Caki2 (cell line): ENCODE measurements at places on chromosomes 1 and 21.
A peak's percentile ranks its signal among the peaks of the same experiment; 100 is the strongest.

- DNase-seq: no peak
Measured at GRCh38 chr1:2641381-2642130, 8.7 kb upstream of the MMEL1 start.

DNA sequence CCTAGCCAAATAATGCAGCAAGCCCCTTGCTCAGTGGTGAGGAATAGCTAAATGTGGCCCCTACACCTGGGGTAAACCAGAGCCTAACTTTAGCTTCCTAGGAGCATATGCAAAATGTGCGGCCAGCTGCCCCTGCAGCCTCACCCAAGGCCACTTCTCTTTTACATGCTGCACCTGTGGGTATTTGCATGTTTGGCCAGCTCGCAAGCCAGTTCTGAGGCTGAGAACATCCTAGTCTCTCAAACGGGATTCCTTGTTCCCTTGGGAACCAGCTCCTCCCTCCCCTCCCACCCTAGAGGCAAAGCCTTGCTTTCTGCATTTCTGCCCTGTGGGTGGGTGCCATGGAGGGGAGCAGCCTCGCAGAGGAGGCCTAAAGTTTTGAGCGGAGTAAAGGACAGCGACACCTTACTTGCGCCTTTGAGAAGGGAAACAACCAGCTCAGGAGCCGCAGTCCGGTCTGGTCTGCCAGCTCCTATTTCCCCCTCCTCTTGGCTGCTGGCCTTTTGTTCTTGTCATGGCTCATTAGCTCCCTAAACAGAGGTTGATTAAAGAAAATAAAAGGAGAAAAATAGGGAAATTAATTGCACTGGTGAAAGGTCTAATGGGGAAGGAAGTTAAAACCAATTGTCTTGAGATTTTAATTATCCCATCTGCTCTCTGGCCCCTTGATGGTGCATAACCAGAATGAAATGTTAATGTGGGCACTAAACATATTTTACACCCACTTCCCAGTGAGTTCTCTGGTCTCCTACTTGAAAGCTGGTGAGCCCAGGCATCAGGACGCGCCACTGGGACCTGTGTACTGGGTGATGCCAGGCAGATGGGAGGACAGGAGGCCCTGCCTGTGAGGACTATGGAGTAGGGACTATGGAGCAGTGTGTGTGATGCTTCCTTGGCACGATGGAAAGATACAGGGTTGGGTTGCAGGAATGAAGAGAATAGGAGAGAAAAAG, 68.7 kb downstream of the TEX35 start:
- no peak for DNase-seq

GRCh38 chr1:234611225-234611846, 1.4 kb upstream of the IRF2BP2 start:
- DNase-seq: peak; percentile 91

DNA sequence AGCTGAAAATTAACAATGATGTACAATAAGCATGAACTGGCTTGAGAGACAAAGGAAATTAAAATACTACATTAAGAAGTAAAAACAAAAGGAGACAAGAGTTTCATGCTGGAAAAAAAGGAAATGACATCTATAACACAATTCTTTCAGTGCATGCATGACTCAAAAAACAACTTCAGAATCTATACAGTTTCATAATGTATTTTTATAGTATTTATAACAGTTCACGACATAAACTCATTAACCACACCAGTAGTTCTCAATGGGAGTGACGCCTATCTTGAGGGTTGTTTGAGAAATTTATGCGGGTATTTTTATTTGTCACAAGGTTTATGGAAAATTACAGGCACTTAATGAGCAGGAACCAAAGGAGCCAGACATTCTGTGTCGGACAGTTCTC, 168.5 kb downstream of the SMYD3 start:
- DNase-seq: no peak

DNA sequence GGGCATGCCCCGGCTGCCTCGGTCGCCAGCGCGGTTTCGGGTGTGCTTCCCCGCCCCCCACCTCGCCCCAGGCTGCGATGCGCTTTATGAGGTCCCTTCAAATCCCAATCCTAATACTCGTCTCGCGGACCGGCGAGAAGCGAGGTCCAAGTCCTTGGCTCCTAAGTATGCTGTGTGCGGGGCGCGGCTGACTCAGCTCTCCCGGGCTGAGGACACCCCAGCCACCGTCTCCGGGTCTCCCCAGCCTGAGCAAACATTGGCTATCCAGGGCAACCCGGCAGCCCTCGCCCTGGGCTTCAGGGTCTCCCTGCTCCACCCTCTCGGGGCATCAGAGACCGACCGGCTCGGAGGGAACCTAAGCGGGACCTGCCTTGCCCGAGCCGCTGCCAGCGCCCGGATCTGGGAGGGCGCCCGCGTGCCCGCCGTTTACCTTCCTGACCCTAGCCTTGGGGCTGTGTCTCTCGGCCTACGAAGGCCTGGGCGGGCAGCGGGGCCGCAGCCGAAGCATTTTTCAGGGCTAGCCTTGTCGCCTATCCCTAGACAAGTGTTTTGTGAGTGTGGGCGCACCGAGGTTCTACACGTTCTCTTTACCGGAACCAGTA, 1.2 kb downstream of the ITPKB start:
- peak; percentile 12 for DNase-seq

DNA sequence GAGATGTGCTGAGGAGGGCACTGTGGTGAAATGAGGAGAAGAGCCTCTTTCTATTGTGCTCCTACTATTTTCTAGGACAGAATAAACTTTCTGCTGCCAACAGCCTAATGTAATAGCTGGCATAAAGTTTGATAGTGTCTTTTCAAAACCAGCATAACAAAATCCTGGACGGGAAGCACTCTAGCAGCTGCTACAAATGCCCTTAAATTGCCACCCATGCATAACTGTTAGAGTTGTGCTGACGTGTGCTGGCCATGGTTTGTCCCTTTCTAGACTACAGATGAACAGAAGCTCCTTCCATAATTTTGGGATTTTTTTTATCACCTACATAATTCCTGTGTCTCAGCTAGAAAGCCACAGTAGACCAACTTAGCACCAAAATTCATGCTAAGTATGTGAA, 88.5 kb upstream of the DEPDC1 start:
- no peak for DNase-seq

DNA sequence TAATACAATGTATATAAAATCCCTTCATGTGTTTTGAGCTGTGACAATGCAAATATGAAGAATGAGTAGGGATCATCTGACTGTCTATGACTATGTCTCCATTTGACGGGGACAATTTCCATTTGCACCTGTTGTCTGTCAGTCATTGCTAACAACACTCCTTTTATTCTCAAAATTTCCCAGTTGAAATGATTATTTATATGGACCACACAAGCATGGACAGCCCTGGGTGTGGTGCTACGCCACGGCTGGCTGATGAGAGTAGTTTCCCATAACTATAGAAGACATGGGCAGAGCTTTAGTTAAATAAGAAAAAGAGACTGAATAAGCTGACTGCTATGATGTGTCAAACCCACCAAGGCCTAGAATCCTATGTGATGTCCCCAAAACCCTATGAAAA, 135.8 kb downstream of the MAP3K21 start:
- no peak for DNase-seq

DNA sequence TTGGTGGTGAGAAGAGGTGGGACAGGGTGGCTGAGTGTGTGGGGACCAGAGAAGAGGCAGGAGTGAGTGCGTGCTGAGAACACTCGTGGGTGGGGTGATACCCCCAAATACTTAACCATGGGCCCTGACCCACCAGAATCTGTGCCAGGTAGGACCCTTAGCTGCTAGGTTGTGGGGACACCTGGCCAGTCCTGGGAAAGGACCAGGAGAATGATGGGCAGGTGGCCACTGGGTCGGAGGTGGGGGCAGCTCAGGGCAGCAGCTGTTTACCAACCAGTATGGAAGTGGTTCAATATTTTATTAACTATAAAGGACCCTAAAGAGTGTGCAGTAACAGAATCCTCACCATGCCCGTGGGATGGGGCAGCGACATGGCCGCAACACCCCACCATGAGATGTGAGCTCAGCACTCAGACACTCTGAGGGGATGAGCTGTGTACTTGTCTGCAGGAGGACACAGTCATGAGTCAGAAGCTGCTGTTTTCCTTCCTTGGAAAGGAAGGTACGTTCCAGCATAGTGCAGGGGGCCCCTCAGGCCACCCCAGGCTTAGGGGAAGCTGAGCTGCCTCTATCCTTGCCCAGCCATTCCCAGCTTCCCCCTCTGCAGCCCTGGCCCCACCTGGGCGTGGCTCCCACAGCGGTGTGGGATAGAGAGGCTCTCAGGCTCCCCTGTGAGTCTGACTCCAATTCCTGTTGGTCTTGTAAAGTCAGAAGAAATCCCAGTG, 25.4 kb downstream of the TEX35 start:
- peak; percentile 33 for DNase-seq

DNA sequence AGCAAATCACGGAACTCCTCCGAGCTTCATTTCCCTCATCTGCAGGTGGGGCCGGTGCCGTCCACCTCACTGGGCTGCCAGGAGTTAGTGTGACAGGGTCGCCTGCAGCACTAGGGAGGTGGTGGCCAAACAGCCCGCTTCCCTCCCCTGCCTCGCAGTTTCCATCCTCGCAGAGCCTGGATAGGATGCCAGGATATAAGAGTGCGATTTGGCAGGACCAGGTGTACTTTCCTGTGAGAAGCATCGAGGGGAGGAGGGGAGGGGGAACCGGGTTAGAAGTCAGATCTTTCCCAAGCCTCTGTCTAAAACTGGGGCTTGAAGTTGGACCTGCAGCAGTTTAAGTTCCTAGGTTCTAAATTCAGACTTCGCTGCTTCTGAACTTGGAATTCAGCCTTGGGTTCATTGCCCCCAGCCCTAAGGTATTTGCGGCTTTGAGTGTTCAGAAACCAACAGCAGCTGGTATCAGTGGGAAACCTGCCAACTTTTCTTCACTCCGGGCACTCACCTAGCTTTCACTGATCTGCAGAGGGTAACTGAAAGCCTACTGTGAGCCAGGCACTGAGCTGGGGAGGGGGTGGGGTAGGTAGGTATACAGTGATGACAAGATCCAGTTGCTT, 1.7 kb upstream of the JUN start:
- peak; percentile 83 for DNase-seq

DNA sequence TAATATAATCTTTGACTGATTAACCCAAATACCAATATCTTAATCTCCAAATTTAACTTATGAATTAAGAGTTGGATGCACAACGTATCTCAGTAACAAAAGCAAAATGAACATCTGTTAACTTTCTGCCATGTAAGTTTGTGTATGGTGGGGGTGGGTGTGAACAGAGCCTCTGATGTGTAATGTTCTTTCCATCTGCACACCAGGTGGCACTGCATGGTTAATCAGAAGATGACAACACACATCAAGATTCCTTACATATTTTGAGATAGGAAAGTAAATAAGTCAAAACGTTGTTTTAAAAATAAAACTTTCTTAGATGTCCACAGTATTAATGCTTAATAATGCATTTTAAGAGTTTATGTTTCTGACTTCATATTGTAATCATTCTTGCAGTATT, 251.9 kb downstream of the DPYD start:
- DNase-seq: peak; percentile 6

DNA sequence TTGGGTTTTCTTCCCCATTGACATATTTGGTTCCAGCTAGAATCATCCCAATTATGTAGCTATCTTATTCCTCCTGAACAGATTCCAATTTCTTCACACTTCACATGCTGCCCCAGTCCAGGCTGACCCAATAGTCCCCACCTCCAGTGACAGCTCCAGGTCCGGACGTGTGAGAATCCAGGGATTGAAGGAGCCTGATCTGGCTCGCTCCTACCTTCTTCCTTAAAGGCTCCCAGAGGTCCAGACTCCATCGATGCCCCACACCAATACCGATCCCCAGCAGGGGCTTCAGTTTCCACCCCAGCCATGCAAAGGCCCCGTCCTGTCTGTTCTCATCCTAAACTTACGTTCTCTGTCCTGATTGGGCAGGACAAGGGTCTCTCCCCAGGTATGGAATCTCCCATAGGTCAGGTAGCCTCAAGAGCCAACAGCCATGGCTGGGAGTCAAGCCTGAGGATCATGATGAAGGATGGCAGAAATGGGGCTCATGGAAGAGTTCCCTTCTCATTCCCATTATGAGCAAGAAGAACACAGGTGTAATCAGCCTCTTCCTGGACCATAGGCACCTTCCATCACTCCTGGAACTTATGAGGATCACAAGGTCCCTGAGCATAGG, 20.4 kb upstream of the SLAMF9 start:
- DNase-seq: no peak

- no peak for DNase-seq
Measured at GRCh38 chr21:33855190-33855589, 60.4 kb downstream of the ATP5PO start.

GRCh38 chr1:31955917-31956736, 18.0 kb upstream of the PTP4A2 start:
- DNase-seq: peak; percentile 96

GRCh38 chr1:163069142-163069541, at the start of gene RGS4:
Gene RGS4, plus strand, starts transcription at chr1:163069361. Its CDS starts 124 bp downstream, at chr1:163069485.
- no peak for DNase-seq

DNA sequence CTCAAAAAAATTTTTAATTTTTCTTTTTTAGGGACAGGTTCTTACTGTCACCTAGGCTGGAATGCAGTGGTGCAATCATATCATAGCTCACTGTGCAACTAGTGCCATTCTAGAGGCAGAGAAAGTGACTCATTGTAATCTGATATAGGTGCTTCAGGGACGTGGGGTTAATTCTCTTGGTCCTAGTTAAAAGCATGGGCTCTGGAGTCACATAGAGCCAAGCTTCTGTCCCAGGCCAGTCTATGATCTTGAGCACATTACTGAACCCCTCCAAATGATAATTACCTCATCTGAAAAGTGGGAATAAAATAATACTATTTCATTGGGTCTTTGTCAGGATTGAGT, 1.1 kb upstream of the ADIPOR1 start:
- peak; percentile 45 for DNase-seq

DNA sequence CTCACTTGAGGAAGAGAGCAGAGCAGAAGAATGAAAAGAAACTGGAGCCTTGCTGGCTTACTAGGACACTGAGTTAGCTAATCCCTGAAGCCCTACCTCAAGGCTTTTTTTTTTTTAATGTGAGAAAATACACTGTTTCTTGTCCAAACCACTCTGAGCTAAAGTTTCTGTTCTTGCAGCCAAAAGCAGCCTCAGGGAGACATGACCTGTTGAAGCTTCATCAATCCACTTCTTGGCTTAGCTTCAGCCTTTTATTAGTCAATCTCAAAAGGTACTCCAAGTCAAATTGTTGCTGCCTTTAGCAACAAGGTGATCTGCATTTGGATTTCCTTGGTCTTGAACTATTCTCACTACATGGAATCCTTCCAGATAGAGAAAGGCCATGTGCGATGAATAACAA, 33.7 kb downstream of the CCDC185 start:
- no peak for DNase-seq

GRCh38 chr1:99497690-99498089, 148.2 kb upstream of the PALMD start:
- DNase-seq: no peak

DNA sequence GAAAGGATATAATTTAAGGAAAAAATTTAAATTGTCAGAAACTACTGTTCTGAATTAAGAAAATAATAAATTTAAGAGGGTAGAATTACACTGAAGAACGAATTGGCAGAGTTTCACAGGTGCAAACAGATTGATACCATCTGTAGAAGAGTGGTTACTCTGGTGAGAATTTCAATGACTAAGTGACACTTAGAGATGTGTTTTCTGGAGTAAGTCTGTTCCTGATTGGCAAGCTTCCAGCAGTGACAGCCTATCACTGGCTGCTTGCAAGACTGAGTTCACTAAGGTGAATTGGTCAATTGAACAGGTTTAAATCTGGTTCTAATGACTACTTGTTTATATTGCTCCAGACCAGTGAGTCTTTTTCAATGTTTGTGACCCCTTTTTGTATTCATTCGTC, 838.2 kb upstream of the RGS18 start:
- DNase-seq: peak; percentile 6

- DNase-seq: peak; percentile 21
Measured at GRCh38 chr1:195733826-195734225, 874.4 kb downstream of the KCNT2 start.

- peak; percentile 89 for DNase-seq
Measured at GRCh38 chr1:56578963-56579875, at the start of gene PLPP3. Gene PLPP3, minus strand, starts transcription at chr1:56579563. Its CDS starts 547 bp downstream, at chr1:56579016.

- no peak for DNase-seq
Measured at GRCh38 chr1:230816018-230816417, 52.3 kb downstream of the C1orf198 start.
